ENCODE measurements at places on chromosomes 3 and 15. TPM values are rescaled to one million over a fixed set of nuclear protein-coding genes. Genes with fewer than 3 reads are reported as not detected.
A peak's percentile ranks its signal among the peaks of the same experiment; 100 is the strongest.

The DBR1 gene
- polyA plus RNA-seq = 10.3 TPM

The SLC24A5 gene
- not detected for polyA plus RNA-seq

The ADAMTS9 gene
- 6.5 TPM for polyA plus RNA-seq

DNA sequence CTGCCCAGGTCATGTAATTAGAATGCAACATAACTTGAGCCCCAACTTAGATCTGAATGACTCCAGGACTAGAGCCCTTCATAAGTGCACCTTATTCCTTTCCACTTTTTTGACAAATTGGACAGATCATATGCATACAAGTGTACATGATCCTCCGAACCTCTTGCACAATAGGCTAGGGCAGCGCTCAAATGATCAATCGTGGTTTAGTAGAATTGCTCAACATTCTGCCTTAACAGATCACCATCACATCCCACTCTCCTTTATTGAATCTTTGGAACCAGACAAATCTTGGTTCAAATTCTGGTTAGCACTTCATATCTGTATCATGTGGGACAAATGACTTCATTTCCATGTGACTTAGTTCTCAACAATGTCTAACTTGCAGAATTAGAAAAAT, 106.8 kb upstream of the CDIN1 start:
- no peak overlapping the region for H3K27ac ChIP-seq
- H3K27me3 ChIP-seq = peaks cover 2% of the 10 kb centered on the region
- no peak overlapping the region for H3K4me3 ChIP-seq

- H3K4me1 ChIP-seq = no peaks in the 10 kb centered on the region
- no peaks in the 10 kb centered on the region for H3K27me3 ChIP-seq
- H3K4me3 ChIP-seq = no peak overlapping the region
- peak; percentile 11 for DNase-seq
- H3K36me3 ChIP-seq = no peaks in the 10 kb centered on the region
Measured at GRCh38 chr3:154758109-154758868, 321.8 kb upstream of the MME start.

Data from endothelial cell of umbilical vein (primary cell).